ENCODE measurements at places on chromosomes 16 and 17. TPM values are rescaled to one million over a fixed set of nuclear protein-coding genes. Genes with fewer than 3 reads are reported as not detected.

DNA sequence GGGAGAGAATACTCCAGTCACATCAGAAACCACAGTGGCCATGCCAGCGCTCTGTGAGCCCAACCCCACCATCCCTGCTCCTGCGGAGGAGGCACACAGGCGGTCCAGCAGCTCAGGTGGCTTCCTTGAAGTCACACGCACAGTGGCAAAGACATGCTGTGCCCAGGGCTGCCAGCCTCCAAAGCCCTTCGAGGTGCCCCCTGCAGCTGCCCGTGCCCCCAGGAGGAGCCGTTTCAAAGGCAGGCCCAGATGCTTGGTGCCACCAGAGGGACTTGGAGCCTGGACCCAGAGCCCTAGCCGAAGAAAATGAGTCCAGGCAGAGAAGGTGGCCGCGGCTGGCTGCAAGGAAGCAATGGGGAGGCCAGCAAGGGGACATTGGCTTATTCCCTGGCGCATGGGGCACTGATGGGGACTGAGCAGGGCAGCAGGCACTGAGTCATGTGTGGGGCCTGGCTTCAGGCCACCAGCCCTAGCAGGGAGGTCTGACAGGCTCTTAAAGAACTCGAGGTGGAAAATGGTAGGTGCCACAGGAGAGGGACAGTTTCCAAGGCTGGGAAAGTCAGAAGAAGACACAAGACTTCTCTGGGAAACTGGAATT lies 17.2 kb upstream of the CACNG1 start:
- no peaks in the 10 kb centered on the region for H3K4me1 ChIP-seq
- H3K27ac ChIP-seq = no peak overlapping the region
- H3K36me3 ChIP-seq = no peaks in the 10 kb centered on the region
- H3K27me3 ChIP-seq = no peaks in the 10 kb centered on the region

- H3K27ac ChIP-seq = peak overlapping the region; percentile 76
- peaks cover 12% of the 10 kb centered on the region for H3K36me3 ChIP-seq
- no peak for DNase-seq
- no peaks in the 10 kb centered on the region for H3K27me3 ChIP-seq
- H3K4me1 ChIP-seq = peaks cover 21% of the 10 kb centered on the region
These were observed 19.7 kb downstream of the CYB5B start for GRCh38 chr16:69443927-69444631.

GRCh38 chr16:52544703-52545102 lies 2.2 kb downstream of the TOX3 start:
- no peak for DNase-seq
- peaks cover 8% of the 10 kb centered on the region for H3K4me1 ChIP-seq
- peaks cover 4% of the 10 kb centered on the region for H3K27me3 ChIP-seq
- no peaks in the 10 kb centered on the region for H3K36me3 ChIP-seq

DNA sequence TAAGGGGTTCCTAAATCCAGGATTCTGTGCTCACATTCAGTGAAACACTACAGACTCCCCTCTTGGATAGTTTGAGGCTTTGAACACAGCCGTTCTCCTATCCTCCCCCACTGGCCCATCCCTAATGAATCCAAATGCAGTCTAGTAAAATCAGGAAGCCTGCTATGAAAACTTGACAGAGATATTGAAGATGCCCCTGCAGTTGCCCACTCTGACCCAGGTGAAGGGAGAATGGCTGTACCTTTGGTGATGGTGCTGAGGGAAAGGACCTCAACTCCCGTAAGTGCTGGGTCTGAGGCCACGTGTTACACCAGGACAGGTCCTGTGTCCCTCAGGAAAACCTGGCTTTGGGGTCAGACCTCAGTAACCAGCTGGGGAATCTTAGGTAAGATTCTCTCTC lies 54.4 kb downstream of the SF3B3 start:
- no peak for DNase-seq
- no peaks in the 10 kb centered on the region for H3K36me3 ChIP-seq
- no peak overlapping the region for H3K4me3 ChIP-seq
- peaks cover 15% of the 10 kb centered on the region for H3K4me1 ChIP-seq
- no peaks in the 10 kb centered on the region for H3K27me3 ChIP-seq

DNA sequence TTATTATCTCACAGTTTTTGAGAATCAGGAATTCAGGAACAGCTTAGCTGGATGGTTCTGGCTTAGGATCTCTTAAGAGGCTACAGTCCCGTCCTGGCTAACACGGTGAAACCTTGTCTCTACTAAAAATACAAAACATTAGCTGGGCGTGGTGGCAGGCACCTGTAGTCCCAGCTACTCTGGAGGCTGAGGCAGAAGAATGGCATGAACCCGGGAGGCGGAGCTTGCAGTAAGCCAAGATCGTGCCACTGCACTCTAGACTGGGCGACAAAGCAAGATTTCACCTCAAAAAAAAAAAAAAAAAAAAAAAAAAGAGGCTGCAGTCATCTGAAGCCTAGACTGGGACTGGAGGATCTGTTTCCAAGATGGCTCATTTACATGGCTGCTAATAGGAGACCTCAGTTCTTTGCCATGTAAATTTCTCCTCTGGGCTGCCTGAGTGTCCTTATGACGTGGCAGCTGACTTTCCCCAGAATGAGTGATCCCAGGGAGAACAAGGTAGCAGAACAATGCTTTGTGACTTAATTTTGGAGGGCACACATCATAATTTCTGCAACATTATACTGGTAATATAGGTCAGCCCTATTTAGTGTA lies 95.8 kb upstream of the CORO6 start:
- no peak overlapping the region for H3K27ac ChIP-seq
- no peak for DNase-seq
- H3K27me3 ChIP-seq = no peaks in the 10 kb centered on the region
- H3K4me3 ChIP-seq = no peak overlapping the region
- no peaks in the 10 kb centered on the region for H3K36me3 ChIP-seq

- H3K27ac ChIP-seq = no peak overlapping the region
- no peak overlapping the region for H3K4me3 ChIP-seq
- H3K27me3 ChIP-seq = no peaks in the 10 kb centered on the region
- no peak for DNase-seq
These were observed 25.1 kb upstream of the RMI2 start for GRCh38 chr16:11320170-11320569.

- H3K36me3 ChIP-seq = peaks cover 20% of the 10 kb centered on the region
- H3K27me3 ChIP-seq = no peaks in the 10 kb centered on the region
These were observed 741 bp downstream of the PLK1 start for GRCh38 chr16:23679274-23679985.

- DNase-seq = no peak
- no peak overlapping the region for H3K27ac ChIP-seq
- H3K27me3 ChIP-seq = no peaks in the 10 kb centered on the region
- no peaks in the 10 kb centered on the region for H3K36me3 ChIP-seq
- H3K4me1 ChIP-seq = peaks cover 11% of the 10 kb centered on the region
- no peak overlapping the region for H3K4me3 ChIP-seq
These were observed 5.9 kb downstream of the BAIAP2 start for GRCh38 chr17:81040791-81041337.

DNA sequence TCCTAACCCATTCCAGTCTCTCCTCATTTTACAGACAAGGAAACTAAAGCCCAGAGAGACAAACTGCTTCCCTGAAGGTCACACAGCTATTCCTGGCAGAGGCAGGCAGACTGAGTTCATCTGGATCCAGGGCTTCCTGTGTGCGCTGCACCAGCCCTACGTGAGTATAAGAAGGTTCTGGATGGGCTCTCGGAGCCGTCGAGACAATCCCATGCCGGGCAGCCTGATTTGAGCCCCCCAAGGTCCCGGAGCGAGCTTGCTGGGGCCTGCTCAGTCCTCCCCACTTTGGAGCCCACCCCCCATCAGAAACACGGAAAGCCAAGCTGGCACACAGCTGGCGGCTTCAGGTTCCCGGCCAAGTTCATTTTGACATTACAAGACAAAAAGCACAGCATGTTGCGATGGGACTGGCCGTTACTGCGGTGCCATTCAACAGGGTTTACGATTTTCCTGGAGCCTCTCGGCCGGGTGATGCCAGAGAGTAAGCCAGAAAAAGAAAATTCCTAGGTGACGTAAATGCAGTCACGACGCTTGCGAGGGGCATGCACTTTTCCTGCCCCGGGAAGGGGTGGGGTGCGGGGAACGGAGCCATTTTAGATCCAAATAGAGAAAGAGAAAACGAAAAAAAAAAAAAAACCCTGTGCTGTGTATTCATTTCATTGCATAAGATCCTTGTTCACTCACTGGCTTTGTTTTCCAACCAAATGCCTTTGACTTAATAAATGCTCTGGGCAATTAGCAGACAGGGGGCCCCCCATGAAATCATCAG lies 167.1 kb upstream of the FOXF1 start:
- peak overlapping the region; percentile 45 for H3K4me3 ChIP-seq
- peaks cover 16% of the 10 kb centered on the region for H3K4me1 ChIP-seq
- peak; percentile 55 for DNase-seq
- H3K36me3 ChIP-seq = no peaks in the 10 kb centered on the region
- H3K27me3 ChIP-seq = no peaks in the 10 kb centered on the region
- peak overlapping the region; percentile 82 for H3K27ac ChIP-seq

DNA sequence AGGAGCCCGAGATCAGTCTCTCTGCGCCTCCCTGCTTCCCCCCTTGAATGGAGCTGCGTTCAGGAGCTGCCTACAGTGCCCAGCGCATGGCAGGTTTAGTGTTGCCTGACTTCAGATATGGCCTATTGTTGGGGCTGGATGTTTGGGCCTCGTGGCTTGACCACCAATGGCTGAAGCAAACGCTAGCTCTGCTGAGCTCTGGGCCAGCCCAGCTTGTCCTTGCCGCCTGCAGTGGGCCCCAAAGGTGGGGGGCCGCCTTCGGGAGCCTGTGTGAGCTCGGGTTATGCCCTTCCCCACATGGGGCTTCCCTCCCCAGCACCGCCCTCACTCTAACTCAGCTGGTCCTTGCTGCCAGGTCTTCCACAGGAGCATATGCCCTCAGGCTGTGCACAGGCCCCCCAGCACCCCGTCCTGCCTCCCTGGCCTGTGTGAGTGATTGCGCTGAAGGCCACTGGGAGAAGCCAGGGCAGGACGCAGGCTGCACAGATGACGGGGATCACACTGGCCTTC lies 2.0 kb upstream of the METTL26 start:
- H3K27ac ChIP-seq = peak overlapping the region; percentile 99
- no peak overlapping the region for H3K4me3 ChIP-seq
- peaks cover 11% of the 10 kb centered on the region for H3K4me1 ChIP-seq

DNA sequence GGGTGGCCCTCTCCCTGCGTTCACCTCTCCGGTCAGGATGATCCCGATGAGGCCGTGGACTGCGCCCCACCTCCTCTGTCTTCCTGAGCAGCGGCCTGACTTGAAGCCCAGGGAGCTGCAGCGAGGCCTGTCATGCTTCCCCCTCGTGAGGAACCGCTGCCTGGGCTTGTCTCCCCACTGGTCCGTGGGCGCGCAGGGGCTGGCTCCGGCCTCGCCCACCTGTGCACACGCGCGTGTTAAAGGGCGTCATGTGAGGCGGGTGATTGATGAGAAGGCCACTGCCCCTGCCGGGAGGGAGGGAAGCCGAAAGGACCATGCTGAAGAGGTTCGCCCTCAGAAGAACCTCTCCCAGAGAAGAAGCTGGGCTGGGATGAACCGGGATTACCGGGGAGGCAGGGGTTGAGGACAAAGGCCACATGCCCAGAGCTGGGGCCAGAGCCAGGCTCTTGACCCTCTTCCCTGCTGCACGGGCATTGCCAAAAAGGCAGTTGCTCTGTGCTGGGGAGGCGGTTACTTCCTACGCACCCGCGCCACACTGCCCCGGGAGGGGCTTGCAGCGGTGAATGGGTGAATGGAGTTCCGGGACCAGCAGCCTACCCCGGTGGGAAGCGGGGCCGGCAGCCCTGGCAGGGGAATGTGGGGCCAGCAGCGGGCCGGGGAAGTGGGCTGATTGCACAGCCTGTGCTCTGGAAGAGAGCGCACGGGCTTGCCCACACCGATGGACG lies 85.9 kb upstream of the GSE1 start:
- no peak overlapping the region for H3K27ac ChIP-seq
- DNase-seq = no peak
- no peak overlapping the region for H3K4me3 ChIP-seq
- H3K36me3 ChIP-seq = no peaks in the 10 kb centered on the region
- no peaks in the 10 kb centered on the region for H3K27me3 ChIP-seq

- H3K4me1 ChIP-seq = no peaks in the 10 kb centered on the region
- no peak overlapping the region for H3K4me3 ChIP-seq
- H3K27me3 ChIP-seq = no peaks in the 10 kb centered on the region
These were observed 91.8 kb downstream of the RGS9 start for GRCh38 chr17:65228734-65229620.

- no peak overlapping the region for H3K27ac ChIP-seq
- no peaks in the 10 kb centered on the region for H3K36me3 ChIP-seq
- no peak overlapping the region for H3K4me3 ChIP-seq
- no peaks in the 10 kb centered on the region for H3K27me3 ChIP-seq
- H3K4me1 ChIP-seq = no peaks in the 10 kb centered on the region
- no peak for DNase-seq
These were observed 190.5 kb upstream of the PMFBP1 start for GRCh38 chr16:72362476-72362875.

- H3K27ac ChIP-seq = no peak overlapping the region
- H3K36me3 ChIP-seq = no peaks in the 10 kb centered on the region
- no peaks in the 10 kb centered on the region for H3K27me3 ChIP-seq
- no peaks in the 10 kb centered on the region for H3K4me1 ChIP-seq
- DNase-seq = no peak
These were observed 79.7 kb upstream of the BRD7 start for GRCh38 chr16:50448522-50448921.

DNA sequence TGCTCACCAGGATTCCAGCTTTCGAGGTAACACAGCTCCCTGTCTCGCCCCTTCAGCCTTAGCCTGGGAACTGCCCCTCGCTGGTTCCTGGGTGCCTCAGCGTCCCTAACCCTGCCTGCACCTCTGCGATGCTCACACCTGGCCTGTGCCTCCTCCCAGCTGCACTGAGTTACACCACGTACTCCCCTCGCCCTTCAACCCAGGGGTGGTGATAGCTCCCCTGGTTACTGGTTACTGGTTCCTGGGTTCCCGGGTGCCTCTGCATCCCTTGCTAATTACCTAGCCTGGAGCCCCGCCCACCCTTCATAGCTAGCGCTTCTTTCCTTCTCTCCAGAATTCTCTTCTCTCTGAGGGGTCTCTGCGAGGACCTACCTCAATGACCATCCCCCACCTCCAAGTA lies 65.3 kb upstream of the PLCG2 start:
- H3K4me1 ChIP-seq = no peaks in the 10 kb centered on the region
- no peaks in the 10 kb centered on the region for H3K27me3 ChIP-seq
- H3K36me3 ChIP-seq = no peaks in the 10 kb centered on the region

The SMIM5 gene
- total RNA-seq = not detected

The ASGR1 gene
- 3.9 TPM for total RNA-seq

The SLC16A3 gene
- total RNA-seq = 253 TPM

The KRT25 gene
- not detected for total RNA-seq

The AIPL1 gene
- not detected for total RNA-seq

The PRAC1 gene
- not detected for total RNA-seq

All from ascending aorta (tissue), 2 donors.